ENCODE measurements at places on chromosomes 2 and 18.

DNA sequence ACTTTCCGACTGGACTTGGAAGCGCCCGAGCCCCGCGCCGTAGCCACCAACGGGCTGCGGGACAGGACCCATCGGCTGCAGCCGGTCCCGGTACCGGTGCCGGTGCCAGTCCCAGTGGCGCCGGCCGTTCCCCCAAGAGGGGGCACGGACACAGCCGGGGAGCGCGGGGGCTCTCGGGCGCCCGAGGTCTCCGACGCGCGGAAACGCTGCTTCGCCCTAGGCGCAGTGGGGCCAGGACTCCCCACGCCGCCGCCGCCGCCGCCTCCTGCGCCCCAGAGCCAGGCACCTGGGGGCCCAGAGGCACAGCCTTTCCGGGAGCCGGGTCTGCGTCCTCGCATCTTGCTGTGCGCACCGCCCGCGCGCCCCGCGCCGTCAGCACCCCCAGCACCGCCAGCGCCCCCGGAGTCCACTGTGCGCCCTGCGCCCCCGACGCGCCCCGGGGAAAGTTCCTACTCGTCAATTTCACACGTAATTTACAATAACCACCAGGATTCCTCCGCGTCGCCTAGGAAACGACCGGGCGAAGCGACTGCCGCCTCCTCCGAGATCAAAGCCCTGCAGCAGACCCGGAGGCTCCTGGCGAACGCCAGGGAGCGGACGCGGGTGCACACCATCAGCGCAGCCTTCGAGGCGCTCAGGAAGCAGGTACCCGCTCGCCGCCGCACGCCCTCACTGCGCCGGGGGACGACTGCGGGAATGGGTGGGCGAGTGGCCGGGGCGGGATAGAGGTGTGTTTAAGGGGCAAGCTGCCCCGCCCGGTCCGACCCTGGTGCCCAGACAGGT lies 713 bp downstream of the ATOH8 start:
- no peak for DNase-seq

DNA sequence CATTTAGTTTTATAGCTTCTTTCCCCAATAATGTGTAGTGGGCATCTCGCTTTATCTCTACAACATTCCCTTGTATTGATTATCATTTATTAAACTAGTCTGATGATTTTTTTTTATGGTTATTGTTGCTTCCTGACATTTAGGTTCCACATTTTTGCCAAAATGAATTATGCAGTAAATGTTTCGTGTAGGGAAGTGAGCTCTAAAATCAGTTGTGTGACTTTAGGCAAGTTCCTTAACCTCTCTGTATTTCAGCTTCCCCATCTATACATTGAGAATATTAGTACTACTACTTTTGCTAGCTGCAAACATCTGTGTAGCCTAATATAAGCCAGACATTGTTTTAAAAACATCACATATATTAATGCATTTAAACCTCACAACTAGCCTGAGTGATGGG lies 22.9 kb downstream of the SOCS6 start:
- no peak for DNase-seq

- no peak for DNase-seq
These were observed 167.8 kb upstream of the APCDD1 start for GRCh38 chr18:10286580-10287150.

- DNase-seq: no peak
These were observed 529.9 kb upstream of the KLHL29 start for GRCh38 chr2:22855081-22855480.

DNA sequence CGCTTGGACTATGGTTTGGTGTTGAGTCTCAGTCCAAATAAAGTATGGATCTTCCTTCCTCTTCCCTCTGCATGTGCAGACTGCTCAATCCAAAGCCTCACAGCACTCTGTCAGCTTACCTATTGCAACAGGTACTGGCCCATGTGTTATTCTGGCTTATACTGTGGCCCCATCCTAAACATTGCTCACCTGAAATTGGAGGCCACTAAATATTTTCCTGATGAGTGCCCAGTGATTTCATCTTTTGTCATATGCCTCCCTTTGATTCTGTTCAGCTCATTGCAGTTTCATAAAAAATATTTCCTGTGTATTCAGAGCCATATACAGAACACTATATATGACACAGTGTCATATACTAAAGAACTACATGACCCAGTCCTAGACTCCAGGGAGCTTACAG lies 86.3 kb upstream of the FAM136A start:
- DNase-seq: no peak

DNA sequence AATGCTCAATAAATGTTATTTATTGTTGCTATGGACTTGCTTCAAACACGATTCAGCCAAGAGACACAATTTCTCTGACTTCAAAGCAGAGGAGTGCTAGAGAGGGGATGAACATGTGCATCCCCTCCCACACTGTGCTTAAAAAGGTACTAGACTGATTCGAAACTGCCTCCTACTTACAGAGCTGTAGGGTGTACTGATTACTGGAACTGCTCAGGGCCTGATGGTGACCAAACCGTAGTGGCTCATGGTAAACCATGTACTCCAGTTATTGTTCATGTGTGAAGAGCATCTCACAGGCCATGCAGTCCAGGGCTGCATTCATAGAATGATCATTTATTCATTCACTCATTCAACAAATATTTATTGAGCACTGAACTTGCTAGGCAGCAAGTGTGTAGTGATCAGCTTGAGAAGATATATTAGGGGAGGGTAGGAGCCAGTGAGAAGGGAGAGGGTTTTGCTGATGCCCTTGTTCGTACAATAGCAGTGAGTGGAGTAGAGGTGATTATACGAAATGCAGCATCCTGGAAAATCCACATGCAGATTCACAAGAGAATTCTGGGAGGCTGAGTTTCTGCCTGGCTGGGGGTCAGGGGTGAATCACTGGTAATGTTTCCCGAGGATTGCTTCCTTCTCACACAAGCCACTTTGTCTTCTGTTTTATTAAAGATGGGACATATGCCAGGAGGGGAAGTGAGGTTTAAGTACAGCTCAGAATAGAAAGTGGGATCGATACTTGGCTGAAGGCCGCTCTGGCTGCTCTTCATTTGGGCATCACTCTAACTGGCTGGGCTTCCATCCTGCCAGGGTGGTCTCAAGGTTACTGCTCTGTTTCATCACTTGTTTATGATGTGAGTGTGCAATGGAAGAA lies 245.4 kb downstream of the RAD51AP2 start:
- no peak for DNase-seq

- no peak for DNase-seq
These were observed 469.6 kb upstream of the MYT1L start for GRCh38 chr2:2800697-2801096.

DNA sequence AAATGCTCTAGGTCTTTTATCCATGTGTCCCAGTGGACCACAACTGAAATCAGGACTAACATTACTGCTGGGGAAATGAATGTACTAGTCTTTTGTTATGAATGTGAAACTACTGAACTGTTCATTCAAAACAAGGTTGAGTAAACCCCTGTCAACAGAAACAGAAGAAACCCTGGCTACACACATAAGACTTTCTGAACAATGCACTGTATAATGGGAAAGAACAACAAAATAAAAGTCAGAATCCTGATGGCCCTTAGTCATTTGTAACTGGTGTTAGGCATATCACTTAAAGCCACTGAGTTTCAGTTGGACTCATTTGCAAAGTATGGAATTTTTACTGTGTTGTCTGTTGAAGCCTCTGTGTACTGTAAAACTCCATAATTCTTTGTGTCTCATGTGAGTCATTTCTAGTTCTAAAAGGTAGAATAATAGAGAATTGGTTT lies 77.0 kb upstream of the UBXN4 start:
- peak; percentile 14 for DNase-seq

GRCh38 chr2:2184549-2185249 lies 146.4 kb downstream of the MYT1L start:
- no peak for DNase-seq

DNA sequence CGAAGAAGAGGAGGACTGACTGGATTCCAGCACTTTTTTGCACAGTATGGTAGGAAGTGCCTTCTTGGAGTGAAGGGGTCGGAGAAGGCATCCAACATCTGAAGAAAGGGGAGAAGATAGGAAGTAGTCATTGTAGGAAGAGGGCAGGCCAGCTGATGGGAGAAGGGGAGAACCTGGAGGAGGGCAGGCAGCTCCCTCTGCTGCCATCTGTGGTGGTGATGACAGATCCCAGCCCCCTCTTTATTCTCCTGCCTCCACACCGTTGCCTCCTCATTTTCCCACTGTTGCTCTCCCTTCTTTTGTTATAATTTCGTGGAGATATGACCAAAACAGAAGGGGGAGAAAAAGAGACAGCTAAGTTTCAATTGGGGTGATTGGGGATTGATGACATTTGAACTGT lies 2.9 kb upstream of the SCYGR2 start:
- DNase-seq: no peak

- DNase-seq: peak; percentile 80
These were observed 515 bp upstream of the PLEKHB2 start for GRCh38 chr2:131104487-131105155.

DNA sequence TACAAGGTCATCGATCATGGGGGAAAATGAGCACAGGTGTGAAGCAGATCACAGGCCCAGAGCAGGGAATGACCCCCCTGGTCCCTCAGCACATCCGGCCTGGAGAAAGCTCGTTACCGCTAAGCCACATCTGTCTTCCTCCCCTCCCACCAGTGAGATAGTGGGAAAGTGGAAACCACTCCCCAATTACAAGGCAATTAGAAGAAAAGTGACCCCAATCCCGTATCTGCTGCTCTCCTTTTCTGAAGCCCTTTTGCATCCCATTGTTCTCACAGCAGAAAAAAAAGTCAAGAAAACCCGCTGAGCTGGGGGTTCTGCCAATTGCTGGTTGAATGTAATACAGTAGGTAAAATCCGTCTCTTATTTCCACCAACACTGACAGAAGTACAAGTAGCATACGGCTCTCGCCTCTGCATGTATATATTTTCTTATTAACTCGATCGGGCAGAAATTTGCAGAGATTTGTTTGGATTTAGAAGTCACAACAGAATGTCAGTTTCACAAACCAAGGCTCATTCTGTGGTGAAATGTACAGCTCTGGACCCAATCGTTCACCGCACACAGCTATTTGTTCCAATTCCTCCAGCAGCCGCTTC lies 287.0 kb downstream of the TCF4 start:
- DNase-seq: peak; percentile 47

DNA sequence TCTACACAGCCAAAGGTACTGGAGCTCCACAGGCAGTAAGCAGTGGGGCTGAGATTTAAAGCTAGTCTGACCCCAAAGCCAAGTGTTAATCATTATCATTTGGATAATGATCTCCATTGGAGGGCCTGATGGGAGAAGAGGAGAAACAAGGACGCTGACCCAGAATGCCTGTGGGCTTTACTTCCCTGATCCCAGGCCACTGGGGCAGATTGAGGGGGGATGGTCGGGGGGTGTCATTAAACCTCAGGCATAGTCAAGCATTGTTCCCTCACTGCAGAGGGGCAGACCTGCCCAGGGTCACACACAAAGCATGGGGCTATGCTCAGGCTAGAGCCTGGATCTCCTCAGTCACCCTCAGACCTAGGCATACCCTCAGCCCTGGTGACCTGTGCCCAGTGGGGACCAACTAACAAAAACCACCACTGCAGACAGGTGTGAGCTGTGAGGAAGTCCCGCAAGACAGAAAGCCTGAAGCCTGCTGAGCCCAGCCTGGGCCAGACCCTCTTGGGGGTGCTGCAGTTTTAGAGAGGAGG lies 53.4 kb downstream of the SDC1 start:
- no peak for DNase-seq

GRCh38 chr18:64027931-64028695 lies 58.2 kb downstream of the SERPINB8 start:
- no peak for DNase-seq

- no peak for DNase-seq
These were observed 383 bp upstream of the ATP5MC3 start for GRCh38 chr2:175181877-175182308.

DNA sequence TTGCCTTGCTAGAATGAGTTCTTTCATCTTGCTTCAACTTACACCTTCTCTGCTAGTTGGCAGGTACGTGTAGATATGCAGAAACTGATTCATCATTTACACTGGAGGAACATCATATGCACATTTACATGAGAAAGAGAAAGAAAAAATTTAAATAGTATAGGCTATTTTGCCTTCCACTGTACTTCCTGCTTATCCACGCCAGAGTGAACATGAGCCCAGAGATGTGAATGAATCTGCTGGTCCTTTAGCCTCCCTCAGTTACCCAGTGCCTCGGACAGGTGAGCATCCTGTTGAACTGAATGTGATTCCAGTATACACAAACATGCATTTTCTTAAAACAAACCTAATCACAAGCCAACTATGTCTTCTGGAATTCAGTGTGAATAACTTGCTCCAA lies 83.6 kb downstream of the SESTD1 start:
- DNase-seq: no peak

DNA sequence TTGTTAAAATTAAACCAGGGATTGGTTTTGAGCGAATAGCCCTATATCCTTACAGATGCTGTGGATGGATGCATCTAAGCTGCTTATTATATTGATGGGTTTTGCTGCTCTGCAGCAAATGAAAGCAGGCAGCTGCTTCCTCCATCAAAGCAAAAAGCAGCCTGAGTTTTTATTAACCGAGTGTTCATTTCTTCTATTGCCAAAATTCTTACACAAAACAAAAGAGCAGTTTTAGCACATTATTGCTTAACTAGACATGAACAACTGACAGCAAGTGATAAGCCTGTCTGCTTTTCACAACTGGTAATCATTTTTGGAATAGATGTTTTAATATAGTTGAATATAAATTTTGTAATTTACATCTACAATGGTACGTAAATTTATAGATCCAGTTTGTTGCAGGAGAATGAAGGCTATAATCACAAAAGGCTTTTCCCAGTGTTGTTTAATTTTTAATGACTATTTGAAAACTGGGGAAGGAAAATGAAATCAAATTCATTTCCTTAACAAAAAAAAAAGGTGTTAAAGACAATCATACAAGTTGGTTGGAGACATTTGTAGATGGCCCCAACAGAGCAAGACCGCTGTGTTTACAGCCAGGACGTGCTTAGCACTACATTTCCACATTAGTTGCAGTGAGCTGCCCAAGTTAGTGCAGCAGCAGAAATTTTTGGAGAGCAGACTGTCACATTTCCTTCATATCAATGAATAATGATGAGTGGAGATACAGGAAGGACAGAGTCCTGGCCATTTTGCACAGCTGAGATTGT lies 253.6 kb upstream of the SIX3 start:
- no peak for DNase-seq

DNA sequence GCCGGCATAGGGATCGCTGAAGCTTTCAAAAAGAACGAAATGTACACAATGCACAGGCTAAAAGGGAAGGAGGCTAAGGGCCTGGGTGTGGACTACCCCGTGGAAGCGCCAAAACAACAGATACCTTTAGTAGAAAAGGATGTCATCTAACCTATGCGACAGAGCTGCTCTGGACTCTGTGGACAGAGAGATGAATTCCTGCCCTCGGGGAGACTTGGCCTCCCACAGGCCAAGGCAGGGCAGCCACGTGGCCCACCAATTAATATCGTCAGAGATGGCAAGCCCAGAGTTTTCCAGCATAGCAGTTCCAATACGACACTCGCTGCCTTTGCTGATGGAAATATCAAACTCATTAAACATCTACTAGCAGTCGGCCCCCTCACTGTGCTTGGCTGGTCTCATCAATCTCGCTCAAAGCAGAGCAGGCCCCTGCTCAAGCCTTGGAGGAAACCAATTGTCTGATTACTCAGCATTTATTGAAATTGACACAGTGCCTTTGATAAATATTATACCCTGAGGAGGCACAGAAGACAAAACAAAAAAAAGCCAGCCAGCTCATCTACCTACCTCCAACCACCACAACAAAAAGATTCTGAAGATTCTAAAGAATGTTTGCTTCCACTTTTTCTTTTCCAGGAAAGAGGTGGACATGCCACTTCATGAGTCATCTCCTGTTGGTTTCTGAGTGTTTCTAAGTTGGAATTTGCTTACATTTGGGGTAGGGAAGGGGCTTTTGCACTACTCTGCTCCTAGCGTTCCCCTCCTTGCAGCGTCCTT lies 79.0 kb upstream of the ACAA2 start:
- no peak for DNase-seq
